ENCODE measurements at places on chromosomes 4 and X.

DNA sequence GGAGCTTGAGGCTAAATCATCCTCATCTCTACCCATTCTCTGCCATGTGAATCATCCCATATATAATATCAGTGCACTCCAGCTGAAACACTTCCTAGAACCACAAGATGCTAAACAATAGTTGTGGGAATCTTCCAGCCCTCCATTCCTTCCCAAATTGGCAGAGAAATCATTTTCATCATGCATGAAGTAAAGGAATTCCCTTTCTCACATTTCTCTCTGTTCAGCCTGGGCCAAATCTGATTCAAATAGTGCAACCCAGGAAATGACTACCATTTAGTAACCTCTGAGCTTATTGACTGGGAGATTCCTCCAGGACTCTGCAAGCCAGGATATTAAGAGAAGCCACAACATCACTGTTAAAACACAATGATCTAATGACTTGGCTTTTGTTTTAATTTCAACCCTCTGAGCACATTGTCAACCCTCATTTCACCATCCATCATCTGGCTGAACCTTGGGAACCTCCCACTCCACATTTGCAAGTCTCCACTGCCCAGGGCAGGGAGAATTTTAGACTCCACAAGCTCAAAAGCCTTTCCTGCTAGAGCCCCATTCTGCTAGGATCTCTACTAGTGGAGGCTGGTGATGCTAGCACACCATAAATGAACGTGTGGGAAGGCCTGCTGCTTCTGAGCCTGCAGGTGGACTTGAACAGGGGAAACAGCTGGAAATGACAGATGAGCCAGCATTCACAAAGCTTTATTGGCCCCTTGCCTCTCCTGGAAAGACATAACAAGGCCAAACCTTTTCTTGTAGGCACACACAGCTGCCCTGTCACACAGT lies 133.9 kb downstream of the TET2 start:
- DNase-seq, result no peak

GRCh38 chr4:108926781-108927180 lies 163.9 kb upstream of the ETNPPL start:
- DNase-seq, result no peak

DNA sequence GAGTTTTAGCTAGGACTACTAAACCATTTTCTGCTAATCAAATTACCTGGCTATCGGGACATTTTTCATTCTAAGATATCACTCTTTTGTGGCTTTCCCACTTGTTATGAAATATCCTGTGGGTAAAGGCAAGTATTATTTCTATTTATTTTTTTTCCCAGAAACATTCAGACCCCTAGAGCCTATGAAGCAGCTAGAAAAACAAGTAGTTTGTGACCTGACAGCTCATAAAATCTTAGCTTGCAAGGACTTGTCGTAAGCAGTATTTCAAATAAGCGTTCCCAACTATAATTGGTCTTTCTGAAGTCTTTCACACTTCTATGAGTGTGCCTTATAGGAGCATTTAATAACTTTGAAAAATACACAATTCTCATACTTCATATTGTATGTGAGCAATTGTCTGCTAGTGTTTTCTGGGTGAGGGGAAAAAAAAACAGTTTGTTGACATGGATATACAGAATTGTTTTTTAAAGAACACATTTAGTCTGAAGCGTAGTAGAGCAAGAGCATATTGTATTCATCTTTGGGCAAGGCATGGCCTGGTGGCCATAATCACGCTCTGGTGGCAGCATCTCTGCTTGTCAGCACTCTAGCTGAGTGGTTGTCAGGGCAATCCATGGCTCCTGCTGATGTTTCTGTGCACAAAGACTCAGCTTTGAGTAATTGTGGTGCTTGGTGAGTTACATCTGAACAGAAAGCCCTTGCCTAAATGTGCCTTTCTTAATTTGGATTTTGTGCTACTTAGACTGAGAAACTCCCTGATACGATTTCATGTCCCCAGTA lies 2.6 kb downstream of the MCUB start:
- no peak for DNase-seq

GRCh38 chr4:186326391-186326790 lies 60.4 kb downstream of the F11 start:
- no peak for DNase-seq

DNA sequence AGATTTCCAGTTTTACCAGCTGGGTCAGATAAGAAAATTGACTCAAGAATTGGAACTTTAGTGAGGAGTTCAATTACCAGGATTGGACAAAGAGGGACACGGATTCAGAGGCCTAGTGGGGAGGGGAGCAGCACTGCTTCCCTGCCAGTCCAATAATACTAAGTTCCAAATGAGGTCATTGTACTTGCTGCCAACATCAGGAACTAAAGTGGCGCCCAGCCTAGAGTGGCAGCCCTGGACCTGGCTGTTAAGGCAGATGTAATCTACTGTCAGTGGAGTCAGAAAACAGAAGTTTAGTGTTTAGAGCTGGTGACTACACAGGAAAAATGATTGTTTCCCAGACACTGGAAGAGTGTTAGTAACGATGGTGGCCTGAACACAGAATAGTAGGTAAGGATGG lies 42.7 kb upstream of the RAPGEF2 start:
- no peak for DNase-seq

- DNase-seq, result no peak
Measured at GRCh38 chr4:141497627-141498026, 138.8 kb upstream of the IL15 start.

GRCh38 chr4:70225824-70226223 lies at the start of gene FDCSP:
Gene FDCSP, plus strand, starts transcription at chr4:70226124. Its CDS starts 5,071 bp downstream, at chr4:70231195.
- DNase-seq, result no peak

- DNase-seq, result no peak
Measured at GRCh38 chr4:17781300-17782287, at the start of gene FAM184B. Gene FAM184B, minus strand, starts transcription at chr4:17781621. Its CDS starts 322 bp downstream, at chr4:17781299.

- no peak for DNase-seq
Measured at GRCh38 chr4:141645611-141646340, 9.4 kb downstream of the IL15 start.

- DNase-seq, result peak; percentile 36
Measured at GRCh38 chr4:148376151-148376550, 66.1 kb downstream of the NR3C2 start.

- no peak for DNase-seq
Measured at GRCh38 chrX:103913356-103914020, 48.9 kb upstream of the TMSB15B start.

DNA sequence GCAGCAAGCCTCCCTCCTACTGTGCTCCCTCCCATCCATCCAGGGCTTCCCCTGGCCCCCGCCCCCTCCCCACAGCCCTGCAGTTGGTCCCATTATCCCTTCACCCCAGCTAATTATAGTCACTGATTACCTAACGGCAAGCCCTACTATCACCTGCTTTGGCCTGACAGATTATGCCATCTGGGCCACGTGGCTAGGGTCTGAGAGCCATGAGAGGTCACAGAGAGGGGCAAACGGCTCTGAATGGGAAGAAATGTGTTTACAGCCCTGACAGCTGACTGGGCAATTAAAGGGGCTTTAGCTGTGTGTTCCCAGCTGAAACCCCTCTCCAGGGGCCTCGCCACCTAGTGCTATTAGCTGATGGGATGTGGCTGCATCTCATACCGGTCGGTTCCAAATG lies 134.4 kb upstream of the CPEB2 start:
- DNase-seq, result no peak

DNA sequence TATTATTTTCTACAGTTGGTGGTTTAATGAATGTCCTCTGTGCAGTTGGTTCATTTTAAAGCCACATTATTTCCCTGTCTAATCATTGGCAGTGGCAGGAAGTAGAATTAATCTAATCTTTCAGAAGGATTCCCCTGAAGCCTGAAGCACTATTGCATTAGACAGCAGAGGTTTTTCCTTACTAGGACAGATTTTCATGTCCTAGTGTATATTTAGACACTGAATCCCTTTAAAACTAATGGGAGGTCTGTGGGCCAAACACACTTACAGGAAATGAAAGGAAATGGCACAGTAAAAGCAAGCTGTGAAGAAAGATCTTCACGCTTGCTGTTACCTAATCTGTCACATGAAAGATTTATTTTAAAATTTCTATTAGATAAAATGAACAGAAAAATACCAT lies 165.2 kb downstream of the SLC39A8 start:
- no peak for DNase-seq

GRCh38 chrX:139647597-139647996 lies 60.4 kb downstream of the MCF2 start:
- DNase-seq, result no peak

DNA sequence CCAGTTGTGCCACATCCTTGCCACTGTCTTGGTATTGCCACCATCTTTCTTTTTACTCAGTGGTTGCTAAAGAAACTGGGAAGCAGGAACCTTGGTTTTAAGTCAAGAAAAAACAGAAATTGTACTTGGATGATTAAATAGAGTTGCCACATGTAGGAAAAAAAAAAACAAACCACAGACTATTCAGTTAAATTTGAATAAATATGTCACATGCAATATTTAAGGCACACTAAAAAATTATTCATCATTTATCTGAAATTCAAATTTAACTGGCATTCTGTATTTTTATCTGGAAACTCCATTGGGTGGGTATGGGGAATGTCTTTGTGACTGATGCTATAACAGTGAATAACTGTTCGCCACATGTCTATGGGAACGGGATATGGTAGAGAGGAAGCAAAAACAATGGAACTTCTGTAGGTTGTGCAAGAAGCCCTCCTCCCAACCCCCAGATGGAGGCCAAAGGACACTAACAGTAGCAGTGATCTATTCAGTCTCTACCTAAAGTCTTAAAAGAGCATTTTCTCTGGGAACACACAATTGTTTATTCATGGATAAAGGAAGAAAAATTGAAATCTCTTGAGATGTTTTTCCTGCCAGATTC lies 57.0 kb upstream of the PLAC8 start:
- no peak for DNase-seq

DNA sequence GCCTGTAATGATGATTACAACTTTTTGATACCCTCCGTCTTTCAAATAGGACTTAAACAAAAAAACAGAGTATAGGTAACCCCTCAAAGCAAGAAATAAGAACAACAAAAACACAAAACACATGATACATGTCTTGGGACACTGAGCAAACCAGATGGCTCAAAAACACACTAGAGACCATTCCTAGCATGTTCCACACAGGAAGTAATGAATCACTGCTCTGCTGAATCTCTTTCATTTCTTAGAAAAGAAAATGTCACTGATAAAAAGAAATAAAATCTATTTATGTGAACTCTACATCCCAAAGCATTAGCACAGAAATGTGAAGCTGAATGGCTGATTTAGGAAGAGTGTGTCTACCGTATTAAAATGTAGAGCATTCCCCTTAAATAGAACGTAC lies 134.5 kb upstream of the IL15 start:
- no peak for DNase-seq

DNA sequence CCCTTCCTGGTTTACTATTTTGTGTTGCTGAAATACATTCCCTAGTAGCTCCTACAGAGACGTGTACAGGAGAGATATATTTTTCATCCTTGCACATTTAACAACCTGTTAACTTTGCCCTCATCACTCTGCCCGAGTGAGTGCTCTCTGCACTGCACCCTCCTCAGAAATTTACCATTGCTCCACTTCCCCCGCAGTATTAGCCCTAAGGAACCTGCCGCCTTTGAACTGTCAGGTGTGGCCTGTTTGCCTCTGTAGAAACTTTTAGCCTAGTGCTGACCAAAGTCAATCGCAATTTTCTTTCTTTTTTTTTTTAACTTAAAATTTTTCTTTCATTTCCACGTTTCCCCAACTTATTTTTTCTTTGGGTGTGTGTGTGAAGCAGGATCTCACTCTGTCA lies 46.6 kb upstream of the TBL1X start:
- no peak for DNase-seq

GRCh38 chr4:159266981-159267868 lies 164.3 kb downstream of the RAPGEF2 start:
- no peak for DNase-seq

GRCh38 chr4:151420250-151420807 lies 11.4 kb downstream of the FHIP1A start:
- DNase-seq, result no peak

- no peak for DNase-seq
Measured at GRCh38 chrX:132382068-132382467, 106.8 kb downstream of the MBNL3 start.

GRCh38 chrX:150094996-150095395 lies 156.7 kb upstream of the EOLA2 start:
- DNase-seq, result no peak

DNA sequence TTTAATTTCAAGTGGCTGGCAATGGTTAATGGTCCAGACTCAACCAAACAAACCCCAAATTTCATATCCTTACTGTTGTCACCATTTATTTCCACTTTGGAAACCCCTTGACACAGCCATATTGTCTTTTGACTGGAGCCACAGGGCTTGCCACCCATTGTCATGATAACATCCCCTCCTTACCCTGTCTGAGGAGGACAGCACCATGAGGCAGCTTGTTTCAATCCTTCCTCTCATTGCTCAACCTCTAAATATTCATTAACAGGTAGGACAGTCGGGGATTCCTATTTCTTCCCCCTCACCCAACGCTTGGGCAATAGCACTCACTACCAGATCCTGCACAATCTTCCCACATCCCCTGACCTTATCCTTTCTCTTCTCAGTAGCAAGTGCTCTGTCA lies 92.1 kb downstream of the CEP135 start:
- no peak for DNase-seq

DNA sequence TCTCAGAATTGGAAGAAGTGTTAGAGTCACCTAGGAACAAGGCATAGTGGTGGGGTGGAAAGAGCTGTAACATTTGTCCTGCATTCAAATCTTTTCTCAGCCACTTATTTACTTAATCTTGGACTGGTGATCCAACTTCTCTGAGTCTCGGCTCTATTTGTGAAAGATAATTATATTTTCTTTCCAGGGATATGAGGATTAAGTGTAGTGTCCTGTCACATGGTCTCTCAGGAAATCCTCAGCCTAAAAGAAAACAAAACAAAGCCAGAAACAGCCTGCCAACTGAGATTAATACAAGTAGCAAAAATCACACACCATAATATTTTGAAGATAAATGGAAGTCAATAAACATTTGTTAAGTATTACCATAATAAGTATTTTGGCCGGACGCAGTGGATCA lies 33.3 kb upstream of the ETNPPL start:
- DNase-seq, result no peak

- DNase-seq, result no peak
Measured at GRCh38 chrX:30620980-30621618, 32.1 kb upstream of the GK start.

DNA sequence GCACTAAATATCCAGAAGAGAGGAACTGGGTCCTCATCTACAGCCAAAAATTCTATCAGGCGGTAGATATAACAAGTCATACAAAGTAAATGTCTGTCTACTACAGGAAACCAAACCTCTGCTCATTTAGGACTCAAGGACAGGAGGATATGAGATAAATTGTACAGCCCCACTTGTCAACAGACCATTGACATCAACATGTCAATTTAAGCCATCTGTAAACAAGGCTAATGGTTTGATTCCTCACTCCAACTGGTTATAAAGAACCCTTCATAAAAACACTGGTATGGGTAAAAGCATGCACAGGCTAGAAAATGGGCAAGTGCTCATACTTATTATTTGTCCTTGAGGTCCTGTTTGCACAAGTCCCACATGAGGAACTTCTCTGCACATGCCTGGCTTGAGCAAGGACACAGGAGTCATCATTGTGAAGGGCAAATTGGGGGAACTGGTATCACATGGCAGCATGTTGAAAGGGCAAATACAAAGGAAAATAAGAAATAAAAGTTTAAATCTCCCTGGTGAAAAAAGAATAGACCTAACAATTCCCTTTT lies 13.2 kb downstream of the RTL8B start:
- no peak for DNase-seq

- DNase-seq, result no peak
Measured at GRCh38 chr4:158316264-158316663, 106.0 kb downstream of the TMEM144 start.

All from DND-41 (cell line).